ENCODE measurements at places on chromosomes 16 and 17.

DNA sequence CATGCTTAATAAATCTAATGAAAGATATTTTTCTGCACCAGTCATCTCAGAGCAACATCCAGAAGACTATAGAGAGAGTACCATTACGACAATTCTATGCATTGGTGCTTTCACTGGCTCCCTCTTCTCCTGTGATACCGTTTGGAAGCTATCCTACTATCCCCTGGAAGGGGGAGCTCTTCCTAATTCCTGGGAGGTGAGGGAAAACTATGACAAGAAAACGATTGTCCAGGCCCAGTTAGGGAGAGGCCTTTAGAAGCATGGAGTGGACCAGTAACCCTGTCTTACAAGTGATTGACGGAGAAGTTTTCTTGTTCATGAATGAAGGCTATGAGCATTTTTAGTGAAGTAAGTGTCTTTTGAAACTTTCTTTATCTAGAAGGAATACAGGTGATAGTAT, 150.2 kb downstream of the TANC2 start:
- DNase-seq: no peak

- DNase-seq: no peak
Observed at GRCh38 chr17:43920500-43921095, 13.3 kb upstream of the MPP2 start.

DNA sequence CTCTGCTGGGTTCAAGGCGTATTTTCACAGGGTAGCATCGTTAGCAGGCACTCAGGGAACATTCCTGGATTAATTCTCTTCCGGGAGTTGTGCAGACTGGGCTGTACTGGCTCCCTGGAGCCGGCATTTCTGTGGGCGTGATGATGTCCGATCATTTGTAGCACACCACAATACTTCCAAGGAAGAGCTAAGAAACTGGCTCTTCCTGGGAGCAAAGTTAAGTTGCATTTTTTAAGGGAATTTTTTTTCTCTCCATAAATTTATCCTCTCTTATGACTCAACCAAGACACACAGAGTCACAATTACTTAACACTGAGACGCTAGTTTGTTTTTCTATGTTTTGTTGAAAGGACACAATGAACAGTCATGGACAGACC, 211.6 kb upstream of the FOXF1 start:
- DNase-seq: no peak

- no peak for DNase-seq
Observed at GRCh38 chr17:32356378-32356743, 6.4 kb downstream of the ZNF207 start.

GRCh38 chr16:82506692-82507670, 119.8 kb upstream of the CDH13 start:
- no peak for DNase-seq

DNA sequence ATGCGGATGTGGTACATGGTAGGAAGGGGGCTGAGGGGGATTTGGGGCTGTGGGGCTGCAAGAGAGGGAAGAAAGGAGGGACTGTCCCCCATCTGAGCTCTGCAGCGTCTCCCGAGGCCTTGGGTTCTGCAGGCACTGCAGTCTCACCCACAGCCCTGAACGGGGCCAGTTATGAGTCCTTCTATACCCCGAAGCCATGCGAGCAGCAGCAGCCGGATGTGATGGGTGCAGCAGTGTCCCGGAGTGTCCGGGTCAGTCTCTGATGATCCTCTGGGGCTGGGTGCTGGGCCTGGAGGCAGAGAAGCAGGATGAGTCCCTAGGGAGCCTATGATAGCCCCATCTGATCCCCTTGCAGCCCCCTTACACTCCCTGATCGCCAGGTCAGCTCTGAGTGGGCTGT, 41.5 kb downstream of the CPNE2 start:
- DNase-seq: no peak

DNA sequence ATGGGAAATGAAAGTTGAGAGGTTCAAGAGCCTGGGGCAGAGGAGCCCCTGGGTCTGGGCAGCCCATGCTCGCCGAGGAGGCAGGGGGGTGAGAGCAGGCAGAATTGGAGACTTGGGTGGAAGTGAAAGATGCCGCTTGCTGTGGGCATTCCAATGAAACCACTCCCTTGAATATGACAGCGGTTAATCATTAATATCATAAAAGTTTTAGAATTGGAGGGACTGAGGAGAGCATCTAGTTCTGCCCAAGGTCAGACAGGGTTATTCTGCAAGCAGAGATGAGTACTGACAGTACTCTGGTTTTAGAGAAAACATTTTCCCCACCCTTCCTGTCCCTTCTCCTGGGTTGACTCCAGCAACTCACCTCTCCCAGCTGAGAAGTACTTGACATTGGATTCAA, 180.2 kb downstream of the MSI2 start:
- no peak for DNase-seq

DNA sequence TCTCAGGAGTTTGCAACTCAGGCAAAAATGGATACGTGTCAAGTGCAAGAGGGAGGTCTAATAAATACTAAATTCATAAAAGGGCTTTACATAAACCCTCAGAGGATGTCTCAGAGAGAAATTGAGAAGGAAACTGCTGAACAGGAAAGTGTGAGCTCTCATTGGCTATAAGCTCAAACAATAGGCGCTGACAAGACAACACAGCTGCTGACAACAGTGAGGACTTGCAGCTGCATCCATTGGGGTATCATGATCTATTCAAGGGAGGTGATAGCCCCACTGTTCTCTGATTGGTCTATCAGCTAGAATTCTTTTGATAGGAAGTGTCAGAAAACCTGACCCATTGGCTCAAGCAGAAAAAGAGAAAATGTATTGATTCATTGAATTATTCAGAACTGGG, 187.2 kb downstream of the CBLN1 start:
- DNase-seq: no peak

GRCh38 chr17:82105417-82105881, 7.4 kb upstream of the FASN start:
- DNase-seq: no peak

DNA sequence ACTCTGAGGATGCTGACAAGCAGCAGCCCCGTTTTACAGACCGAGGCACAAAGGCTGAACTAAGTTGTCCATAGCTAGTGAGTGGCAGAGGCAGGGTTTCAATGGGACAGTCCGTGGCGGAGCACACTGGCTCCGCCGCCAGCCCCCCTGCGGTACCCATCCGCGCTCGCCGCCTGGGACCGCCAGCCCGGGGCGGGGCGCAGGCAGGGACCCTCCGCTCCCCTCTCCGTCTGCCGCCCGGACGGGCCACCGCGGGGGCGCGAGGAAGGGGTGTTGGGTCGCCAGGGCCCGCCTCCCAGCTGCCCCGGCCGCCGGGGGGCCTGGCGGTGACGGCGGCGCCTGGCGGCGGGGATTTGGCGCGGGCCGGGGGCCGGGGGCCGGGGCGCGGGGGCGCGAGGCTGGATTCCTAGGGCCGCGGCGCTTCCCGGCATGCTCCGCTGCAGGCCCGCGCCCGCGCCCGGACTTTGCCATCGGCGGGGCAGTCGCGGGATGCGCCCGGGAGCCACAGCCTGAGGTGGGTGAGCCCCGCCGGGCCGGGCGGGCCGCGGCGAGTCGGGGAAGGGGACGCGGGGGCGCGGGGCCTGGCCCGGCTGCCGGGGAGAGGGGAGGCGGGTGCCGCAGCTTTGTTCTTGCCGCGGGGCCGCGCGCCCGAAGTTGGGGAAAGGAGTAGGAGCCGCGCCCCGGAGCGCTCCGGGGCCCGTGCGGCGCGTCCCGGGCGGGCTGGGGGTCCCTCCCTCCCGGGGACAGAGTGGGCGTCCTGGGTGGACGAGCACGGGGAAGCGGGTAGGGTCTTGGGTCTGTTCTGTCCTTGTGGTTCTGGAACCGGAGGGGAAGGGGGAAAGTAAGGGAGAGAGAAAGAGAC, at the start of gene TMEM98:
Gene TMEM98, plus strand, starts transcription at position 430 of the 862 bp plus-strand sequence. CDS start 3,376 bp downstream, outside the sequence.
- DNase-seq: no peak

Measured in CD4-positive, alpha-beta T cell treated with Interleukin-1 beta for 1 hour (primary cell).